Hair follicle dermal papilla cell (primary cell): ENCODE measurements at places on chromosomes 13 and 19. TPM values are rescaled to one million over a fixed set of nuclear protein-coding genes. Genes with fewer than 3 reads are reported as not detected.

The LRRC4B gene
- under 0.01 and 0.16 TPM in 2 replicates for total RNA-seq

The LPAR6 gene
- total RNA-seq = 6.7 and 11.8 TPM in 2 replicates

The ALOX5AP gene
- total RNA-seq = not detected in 2 replicates

The SMIM17 gene
- total RNA-seq = 0.36 and 0.81 TPM in 2 replicates

The YJEFN3 gene
- total RNA-seq = 0.24 and 0.49 TPM in 2 replicates

The FFAR2 gene
- total RNA-seq = not detected in 2 replicates

The CEBPA gene
- total RNA-seq = 0.97 and 1.6 TPM in 2 replicates

The ZFR2 gene
- under 0.01 TPM in 1 of 2 replicates, not detected in the other for total RNA-seq

The PLK5 gene
- total RNA-seq = under 0.01 and 0.12 TPM in 2 replicates

The ZNF563 gene
- total RNA-seq = 1.9 and 2.1 TPM in 2 replicates

The EFNB2 gene
- 13.5 and 15.5 TPM in 2 replicates for total RNA-seq

The LILRB3 gene
- total RNA-seq = not detected in 2 replicates
